ENCODE measurements at places on chromosomes 7 and 10.
A peak's percentile ranks its signal among the peaks of the same experiment; 100 is the strongest.

GRCh38 chr10:484925-485661 lies 204.4 kb downstream of the DIP2C start:
- DNase-seq = peak; percentile 21

DNA sequence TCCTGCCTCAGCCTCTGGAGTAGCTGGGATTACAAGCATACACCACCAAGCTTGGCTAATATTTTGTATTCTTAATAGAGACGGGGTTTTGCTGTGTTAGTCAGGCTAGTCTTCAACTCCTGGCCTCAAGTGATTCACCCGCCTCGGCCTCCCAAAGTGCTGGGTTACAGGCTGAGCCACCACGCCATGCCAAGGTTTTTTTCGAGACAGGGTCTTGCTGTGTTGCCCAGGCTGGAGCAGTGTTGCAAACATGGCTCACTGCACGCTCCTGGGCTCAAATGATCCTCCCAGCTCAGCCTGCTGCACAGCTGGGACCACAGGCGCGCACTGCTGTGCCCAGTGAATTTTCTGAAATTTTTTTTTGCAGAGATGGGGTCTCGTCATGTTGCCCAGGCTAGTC lies 3.3 kb upstream of the SEC31B start:
- DNase-seq = no peak

DNA sequence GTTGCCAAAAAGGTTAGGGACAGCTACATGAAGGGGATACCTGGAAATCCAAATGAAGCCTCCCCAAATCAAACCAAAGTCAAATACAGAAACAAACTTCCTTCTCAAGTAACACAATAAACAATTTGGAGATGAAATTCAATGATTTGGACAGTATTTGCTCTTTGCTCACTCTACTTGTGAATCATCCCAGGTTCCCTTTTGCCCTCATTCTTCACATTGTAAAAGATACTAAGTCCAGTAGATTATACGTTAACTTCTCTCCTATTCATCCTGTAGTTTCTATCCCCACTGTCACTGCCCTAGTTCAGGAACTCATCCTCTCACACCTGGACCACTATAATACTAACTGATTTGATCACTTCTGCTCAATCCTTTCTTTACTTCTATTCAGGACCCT lies 28.3 kb downstream of the FZD1 start:
- DNase-seq = no peak

DNA sequence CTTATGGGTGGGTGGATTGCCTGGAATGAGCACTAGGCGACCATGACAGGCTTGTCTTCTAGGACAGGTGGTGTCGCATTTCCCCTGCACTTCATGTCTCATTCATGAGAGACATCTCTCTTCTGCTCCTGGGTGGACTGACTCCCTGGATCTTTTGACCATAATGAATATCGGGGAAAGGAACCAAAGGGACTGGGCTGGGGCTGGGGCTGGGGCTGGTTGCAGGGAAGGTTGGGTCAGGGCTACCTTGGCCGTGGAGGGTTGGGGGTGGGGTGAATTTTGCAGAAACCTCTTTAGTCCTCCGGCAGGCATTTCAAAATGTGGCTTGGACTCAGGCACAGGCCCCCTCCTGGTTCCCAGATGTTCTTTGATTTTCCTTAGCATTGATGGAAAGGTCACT lies 319.2 kb downstream of the ZNF716 start:
- DNase-seq = no peak

DNA sequence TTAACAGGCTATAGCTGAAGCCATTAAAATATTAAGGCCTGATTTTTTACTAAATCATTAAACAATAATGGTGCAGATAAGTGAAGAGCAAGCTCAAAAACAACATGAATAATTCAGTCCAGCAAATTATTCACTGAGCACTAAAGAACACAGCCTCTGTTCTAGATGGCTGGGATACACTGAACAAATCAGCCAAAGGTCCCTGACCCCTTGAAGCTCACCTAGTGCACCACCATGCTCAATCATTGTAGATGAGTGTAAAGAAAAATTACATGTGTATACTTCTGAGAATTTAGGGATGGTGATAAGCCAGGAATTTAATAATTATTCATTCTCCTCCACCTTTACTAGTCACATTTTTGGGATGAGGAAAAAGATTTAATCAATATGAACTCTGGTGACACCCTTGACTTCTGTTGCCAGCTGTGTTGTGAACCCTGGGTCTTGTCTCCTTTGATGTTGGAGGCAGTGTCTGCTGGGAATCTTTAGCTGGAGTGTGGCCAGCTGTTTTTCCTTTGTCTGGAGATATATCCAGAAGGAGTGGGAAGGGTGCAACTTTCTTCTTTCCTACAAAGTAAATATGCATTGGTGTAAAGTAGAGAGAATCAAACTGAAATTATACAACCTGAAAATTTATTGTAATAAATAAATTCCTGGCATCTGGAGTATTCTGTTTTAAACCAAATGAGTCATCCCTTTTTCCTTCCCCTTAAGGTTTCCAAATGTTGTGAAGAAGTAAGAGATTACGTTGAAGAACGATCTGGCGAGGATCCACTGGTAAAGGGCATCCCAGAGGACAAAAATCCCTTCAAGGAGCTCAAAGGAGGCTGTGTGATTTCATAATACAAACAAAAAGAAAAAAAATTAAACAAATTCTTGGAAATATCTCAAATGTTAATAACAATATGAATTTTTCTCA lies 4.0 kb downstream of the GNGT1 start:
- peak; percentile 84 for DNase-seq

- DNase-seq = no peak
Observed at GRCh38 chr10:87827681-87828080, 9.7 kb upstream of the ATAD1 start.

- no peak for DNase-seq
Observed at GRCh38 chr7:117347962-117348672, 25.3 kb upstream of the WNT2 start.

DNA sequence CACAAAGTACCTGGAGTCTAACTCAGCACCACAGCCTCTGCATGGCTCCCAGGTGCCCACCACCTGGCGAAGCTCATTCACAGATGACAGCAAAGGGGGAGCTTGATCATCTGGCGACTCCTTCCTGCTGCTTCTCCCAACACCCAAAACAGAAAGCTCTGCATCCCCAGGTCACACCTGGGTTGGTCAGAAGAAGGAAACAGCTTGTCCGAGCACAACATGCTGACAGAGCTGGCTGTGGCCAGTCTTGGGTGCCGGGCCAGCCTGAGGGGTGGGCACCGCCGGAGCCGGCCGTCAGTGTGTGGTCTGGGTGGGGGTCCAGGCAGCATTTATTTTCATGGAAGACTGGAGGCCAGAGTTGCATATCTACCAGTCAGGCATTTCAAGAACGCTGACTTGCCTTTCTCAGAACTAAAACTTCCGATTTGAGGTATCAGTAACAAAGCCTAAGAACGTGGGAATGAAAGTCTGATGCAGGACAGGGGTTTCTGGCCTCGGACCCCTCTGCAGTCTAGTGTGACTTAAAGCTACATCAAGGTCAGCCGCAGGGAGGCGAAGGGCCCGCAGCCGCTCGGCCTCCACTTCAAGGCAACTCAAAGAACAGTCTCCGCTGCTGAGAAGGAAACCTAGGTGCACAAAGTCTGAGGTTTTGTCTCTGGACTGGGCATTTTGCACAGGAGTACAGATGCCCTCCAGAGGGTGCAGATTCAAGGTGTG lies 109.6 kb downstream of the CYTH3 start:
- no peak for DNase-seq

DNA sequence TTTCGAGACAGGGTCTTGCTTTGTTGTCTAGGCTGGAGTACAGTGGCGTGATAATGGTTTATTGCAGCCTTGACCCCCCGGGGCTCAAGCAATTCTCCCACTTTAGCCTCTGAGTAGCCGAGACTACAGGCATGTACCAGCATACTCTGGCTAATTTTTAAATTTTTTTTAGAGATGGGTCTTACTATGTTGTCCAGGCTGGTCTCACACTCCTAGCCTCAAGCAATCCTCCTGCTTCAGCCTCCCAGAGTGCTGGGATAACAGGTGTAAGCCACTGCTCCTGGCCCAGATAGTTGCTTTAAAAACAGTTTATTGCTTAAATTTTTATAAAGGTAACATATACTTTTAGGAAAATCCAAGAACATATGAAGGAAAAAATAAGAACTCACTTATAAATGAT lies 26.3 kb downstream of the NEURL1 start:
- DNase-seq = no peak

- no peak for DNase-seq
Observed at GRCh38 chr7:149436358-149436757, 24.5 kb downstream of the ZNF777 start.

- peak; percentile 50 for DNase-seq
Observed at GRCh38 chr10:18822156-18822555, 162.9 kb downstream of the ARL5B start.

DNA sequence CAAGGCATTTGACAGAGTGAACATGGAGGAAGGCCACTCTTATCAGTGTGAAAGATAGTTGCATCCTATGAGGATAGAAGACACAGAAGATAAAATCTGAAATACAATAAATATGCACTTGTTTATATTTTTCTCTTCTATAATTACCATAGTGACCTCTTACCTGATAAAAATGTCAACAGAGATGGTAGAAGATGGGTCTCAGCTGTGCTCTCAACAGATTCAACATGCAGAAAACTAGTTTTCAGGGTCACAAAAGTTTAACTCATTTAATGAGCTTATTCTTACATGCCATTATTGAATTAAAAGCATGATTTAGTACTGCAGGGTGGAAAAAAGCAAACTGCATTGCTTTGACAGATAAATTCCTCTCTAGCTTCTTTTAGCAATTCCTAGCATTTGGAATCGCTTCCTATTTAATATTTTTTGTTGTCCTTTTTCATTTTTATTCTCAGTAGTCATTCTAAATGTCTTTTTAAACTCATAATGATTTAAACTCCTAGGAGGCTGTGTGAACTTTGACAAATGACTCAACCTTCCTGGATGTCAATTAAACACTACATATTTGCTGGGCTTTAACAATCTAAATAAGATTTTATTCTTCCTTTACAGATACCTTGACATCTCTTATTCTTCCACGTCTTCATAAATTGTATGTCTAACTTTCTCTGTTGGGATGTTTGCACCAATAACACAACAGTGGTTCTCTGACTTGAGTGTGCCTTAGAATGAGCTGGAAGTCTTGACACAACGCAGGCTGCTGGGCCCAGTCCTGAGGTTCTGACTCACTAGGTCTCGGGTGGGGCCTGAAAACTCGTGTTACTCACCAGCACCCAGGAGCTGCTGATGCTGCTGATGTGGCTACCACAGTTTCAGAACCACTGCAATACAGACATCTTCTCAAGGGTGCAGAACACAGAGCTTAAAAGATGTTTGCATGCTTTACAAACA lies 565.5 kb upstream of the IGFBP3 start:
- DNase-seq = peak; percentile 90

GRCh38 chr10:45373576-45374349 lies at the start of gene ALOX5:
Gene ALOX5 (plus strand): TSS chr10:45374216. CDS start chr10:45374280, 64 bp downstream.
- no peak for DNase-seq
